ENCODE measurements at places on chromosomes 7 and 10.
A peak's percentile ranks its signal among the peaks of the same experiment; 100 is the strongest.

GRCh38 chr10:121413951-121414350 is 184.3 kb downstream of the FGFR2 start:
- DNase-seq: no peak

GRCh38 chr7:114084472-114085312 is 165.9 kb upstream of the PPP1R3A start:
- peak; percentile 78 for DNase-seq

GRCh38 chr7:112584290-112584689 is 103.5 kb downstream of the LSMEM1 start:
- DNase-seq: no peak

GRCh38 chr7:130896898-130897514 is 163.0 kb upstream of the KLF14 start:
- peak; percentile 61 for DNase-seq

DNA sequence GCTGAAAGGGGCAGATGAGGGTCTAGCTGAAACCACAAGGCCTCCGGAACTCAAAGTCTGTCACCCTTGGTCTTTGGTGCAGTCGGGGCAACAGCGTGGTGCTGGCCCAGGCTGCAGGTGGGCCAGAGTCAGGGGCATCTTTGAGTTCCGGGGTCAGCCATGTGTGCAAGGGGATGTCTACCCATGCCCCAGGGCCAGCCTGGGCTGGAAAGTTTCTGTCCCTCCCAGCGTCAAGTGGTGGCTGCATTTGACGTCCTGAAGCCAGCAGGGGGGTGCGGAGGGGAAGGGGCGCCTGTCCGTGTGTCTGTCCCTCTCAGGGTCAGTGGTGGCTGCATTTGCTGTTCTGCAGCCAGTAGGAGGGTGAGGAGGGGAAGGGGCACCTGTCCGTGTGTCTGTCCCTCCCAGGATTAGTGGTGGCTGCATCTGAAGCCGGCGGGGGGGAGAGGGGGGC is 638 bp downstream of the BRAT1 start:
- DNase-seq: no peak

- DNase-seq: no peak
Observed at GRCh38 chr10:23694921-23695824, 256.3 kb downstream of the OTUD1 start.
